Activated CD4-positive, alpha-beta T cell treated with anti-CD3 and anti-CD28 coated beads for 48 hours (primary cell): ENCODE measurements at places on chromosomes 1 and 21.

- no peak for DNase-seq
Observed at GRCh38 chr1:91120421-91120820, 98.6 kb upstream of the ZNF644 start.

DNA sequence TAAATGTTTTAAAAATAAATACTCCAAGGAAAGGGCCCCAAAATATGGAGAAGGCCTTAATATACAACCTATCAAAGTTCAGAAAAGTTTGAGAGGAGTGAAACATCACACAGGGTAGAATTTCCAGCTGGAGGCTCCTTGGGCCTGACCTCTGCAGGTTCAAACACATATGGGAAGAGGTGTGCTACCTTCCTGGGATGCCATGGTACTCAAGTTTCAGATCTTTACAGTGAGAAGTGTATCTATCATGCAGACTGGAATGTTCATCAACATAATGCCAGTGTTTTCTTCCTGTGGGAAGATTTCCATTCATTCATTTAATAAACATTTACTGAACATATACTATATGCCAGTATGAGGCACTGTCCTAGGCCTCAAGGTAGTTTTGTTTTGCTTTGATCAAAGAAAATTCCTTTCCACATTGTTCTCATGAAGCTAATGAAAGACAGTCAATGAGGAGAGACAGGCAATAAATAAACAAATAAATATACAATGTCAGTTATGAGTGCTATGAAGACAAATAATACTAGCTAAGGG is 14.6 kb upstream of the ADAR start:
- no peak for DNase-seq

DNA sequence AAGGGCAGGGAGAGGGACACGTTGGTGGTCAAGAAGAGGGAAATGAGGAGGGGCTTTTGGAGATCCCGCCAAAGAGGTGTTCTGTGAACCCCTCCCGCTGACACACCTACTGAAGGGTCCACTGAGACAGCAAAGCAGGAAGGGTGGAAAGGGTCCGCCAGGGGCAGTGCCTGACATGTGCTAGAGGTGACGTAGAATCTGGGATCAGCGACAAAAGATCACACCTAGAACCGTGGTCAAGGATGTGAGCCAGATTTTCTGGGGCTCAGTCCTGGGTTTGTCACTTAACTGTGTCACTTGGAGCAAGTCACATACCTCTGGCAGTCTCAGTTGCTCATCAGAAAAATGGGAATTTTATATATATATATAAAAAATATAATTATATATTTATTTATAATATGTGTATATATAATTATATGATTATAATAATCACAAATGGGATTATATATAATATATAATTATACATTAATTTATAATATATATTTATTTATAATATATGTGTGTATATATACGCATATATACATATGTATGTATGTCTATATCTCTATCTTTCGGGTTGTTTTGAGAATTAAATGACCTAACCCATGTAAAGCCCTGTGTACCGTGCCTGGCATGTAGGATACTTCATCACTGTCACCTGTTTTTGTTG is 35.0 kb upstream of the ATP5PO start:
- no peak for DNase-seq

DNA sequence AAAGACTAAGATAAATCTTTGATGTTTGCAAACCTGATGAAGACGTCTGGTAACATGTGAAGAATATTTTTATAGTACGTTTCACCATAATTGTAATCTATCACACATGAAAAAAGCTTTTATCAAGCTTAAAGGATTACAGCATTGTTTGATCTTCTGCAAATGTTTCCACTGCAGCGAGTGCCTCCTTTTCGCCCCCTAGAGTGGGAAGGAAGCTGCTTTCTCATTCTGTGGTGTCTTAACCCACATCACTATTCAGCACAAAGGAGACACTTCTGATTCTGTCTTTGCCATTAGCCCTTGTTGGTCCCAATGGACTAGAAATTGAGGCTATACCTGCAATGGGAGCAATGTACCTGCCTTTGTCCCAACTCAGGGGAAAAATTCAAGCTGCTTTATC is 46.0 kb upstream of the IL12RB2 start:
- peak; percentile 49 for DNase-seq

- no peak for DNase-seq
Observed at GRCh38 chr1:64265141-64265540, 61.7 kb downstream of the UBE2U start.

GRCh38 chr1:101992821-101993575 is 3.7 kb downstream of the OLFM3 start:
- no peak for DNase-seq

GRCh38 chr1:25198663-25199252 is 33.5 kb downstream of the SYF2 start:
- DNase-seq: no peak

GRCh38 chr1:48196237-48196636 is 26.3 kb upstream of the SLC5A9 start:
- DNase-seq: no peak
